ENCODE measurements at places on chromosomes 7 and 10.

GRCh38 chr10:86364491-86365345 is 1.9 kb downstream of the GRID1 start:
- DNase-seq = no peak

DNA sequence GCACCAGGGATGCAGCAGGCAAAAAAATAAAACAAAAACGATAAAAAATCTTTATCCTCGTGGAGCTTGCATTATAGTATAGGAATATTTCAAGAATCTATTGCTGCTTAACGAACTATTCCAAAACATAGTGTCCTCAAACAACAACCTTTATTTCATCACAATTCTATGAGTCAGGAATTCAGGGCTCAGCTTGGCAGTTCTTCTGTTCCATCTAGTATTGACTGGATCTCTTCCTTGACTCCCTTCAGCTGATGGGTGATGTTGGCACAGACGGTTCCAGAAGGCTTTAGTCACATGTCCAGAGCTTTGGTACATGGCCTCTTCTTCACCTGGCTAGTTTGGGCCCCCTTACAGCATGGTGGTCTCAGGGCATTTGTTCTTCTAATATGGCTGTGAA is 88.0 kb downstream of the RTKN2 start:
- no peak for DNase-seq

GRCh38 chr7:134891696-134892678 is 94.3 kb upstream of the AGBL3 start:
- DNase-seq = peak; percentile 59

GRCh38 chr7:74617180-74617744 is 40.3 kb upstream of the GTF2I start:
- no peak for DNase-seq

GRCh38 chr10:74786126-74786525 is 40.3 kb upstream of the KAT6B start:
- no peak for DNase-seq

- DNase-seq = no peak
Measured at GRCh38 chr10:98316170-98316569, 48.2 kb upstream of the LOXL4 start.
